AG09309 (cell line): ENCODE measurements at places on chromosomes 3 and 15.
A peak's percentile ranks its signal among the peaks of the same experiment; 100 is the strongest.

- no peak for DNase-seq
Measured at GRCh38 chr3:122936335-122936734, 91.2 kb downstream of the SEMA5B start.

DNA sequence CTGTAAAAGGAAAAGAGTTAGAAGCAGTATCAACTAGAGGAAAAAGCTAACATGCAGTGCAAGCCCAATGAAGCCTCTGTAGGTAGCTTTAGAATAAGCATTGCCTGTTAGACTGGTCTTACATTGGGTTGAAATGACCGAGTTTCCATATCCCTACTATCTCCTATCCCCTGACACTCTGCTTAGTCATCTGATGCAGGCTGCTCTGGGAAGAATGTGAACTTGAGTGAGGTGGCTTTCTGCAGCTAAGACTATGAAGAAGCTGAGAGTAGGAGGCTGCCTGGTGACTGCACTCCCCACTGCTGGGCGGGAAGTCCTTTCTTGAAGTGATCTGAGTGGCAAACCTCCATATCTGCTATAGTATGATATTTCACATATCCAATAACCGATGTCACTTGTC, 64.7 kb downstream of the OXSM start:
- DNase-seq = peak; percentile 16

DNA sequence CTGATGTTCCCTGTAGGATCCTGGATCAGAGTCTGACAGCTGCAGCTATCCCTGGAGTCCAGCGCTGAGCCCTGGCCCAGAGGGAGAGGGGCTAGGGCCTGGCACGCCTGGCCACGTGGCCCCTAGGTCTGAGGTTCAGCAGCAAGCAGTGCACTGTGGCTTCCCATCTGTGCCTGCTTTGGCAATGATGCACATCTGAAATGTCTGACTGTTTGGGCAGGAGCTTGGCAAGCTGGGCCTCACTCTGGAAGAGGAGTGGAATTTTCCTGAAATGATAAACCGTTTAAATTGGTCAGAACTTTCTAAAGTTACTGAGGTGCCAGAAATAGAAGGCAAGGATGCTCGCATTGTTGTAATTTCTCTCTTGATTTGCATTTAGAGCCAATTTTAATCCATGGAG, 48.8 kb upstream of the MRPS22 start:
- no peak for DNase-seq

DNA sequence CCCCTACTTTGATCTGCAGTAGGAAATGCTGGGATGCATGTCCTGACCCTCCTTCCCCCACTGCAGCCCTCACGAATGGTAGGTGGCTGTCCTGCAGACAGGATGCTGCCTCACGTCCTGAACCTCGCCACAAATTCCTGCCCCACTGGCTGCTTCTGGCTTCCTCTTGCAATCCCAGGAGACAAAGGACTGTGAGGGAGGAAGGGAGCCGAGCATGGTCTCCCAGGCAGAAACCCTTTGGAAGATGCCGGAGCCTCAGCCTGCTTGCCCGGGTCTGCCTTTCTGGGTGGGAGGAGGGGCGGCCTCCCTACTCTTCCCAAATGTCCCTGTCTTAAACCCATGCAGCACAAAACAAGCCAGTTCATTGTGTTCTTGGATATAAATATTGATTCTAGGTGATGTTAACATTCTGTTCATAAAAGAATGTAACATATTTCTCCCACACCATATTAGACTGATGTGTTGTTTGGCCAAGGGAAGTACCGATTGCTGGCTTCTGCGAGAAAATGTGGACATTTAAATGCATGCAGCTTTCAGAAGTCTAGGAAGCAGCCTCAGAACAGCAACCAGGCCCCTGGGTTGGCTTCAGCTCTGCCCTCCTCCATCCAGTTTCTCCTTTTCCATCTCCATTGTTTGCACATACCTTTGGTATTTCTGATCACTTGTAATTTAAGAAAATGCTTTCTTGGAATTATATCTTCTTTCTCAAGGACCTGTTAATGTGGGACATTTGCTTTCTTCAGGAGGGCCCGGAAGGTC, 75.3 kb downstream of the HMG20A start:
- DNase-seq = no peak

DNA sequence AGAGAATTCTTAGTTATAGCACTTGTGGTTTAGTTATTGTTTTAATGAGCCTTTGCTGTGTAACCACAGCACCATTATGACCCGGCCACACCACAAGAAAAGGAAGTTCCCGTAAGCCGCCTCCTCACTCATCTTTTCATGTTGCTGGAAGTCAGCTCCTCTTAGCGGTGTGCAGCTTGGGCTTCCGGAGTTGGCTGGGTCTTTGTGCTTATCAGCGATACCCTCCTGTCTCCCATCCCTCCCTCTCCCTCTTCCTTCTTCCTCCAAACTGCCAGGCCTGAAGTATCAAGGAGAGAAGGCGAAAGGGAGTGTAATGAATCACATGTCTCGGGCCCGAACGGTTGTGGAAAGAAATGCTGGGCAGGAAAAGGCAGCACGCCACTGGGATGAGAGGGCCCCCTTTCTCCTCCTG, 353.5 kb downstream of the MCTP2 start:
- DNase-seq = no peak

- no peak for DNase-seq
Measured at GRCh38 chr15:70880781-70881180, 11.5 kb downstream of the THAP10 start.

DNA sequence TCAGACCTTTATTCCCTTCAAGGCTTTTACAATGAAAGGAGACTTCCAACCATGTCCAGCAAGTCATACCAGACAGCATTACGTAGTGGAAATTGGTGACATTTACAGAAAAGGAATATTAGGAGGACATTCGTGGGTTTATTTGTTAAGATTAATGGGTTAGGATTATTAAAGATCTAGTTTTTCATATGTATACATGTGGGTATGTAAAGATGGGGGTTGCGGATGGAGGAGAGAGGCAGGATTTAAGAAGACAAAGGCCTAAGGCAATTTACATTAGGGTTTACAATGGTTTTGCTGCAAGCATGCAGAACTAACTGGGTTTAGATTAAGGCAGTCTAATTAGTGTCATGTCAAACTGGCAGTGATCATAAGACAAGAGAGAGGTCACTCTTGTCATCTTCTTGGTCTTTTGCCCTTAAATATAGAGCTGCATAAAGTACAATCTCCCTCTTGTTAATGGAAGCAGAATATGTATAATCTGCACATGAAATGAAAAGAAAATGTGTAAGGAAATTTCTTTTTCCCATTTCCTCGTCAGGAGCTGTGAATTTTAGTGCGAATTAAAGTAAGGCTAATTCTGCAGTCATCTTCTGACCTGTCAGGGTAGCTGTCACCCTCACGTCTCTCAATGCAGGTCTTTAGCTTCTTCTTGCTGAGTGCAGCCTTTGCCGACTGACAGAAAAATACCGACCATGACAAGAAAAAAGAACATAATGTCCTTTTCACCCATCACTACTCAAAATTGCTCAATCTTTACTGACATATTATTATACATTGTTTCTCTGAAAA, 258.9 kb upstream of the MEIS2 start:
- no peak for DNase-seq

DNA sequence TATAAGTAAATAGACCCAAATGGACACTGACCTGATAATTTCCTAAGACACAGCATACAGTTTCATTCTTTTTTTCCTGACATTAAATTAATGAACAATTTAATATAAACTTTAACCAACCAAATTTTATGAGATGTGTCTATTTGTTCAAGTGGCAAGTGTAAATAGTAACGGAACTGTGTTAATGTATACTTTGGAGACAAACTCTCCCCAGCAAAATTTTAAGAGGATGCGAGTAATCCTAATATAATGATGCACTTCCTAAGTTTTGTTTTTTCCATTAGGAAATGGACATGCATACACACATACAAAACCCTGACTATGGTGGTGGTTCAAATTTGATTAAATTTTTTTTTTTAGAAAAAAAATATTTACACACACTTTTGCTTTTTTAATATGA, 38.5 kb upstream of the MYH15 start:
- DNase-seq = no peak

DNA sequence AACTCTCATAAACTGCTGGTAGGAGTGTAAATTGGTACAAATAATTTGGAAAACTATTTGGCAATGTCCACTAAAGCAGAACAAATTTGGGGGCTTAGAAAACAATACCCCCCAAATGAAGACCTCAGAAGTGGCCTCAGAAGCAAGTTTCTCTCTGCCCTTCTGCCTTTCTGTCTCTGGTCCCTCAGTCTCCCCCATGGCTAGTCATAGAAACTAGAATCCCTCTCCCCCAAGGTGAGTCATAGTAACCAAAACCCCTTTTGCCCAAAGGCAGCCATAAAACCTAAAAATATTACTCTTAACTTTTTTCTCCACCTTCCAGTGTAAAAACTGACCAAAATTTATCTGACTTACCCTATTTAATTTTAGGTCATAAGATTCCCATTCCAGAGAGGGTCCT, 350.7 kb upstream of the LRRC3B start:
- no peak for DNase-seq

DNA sequence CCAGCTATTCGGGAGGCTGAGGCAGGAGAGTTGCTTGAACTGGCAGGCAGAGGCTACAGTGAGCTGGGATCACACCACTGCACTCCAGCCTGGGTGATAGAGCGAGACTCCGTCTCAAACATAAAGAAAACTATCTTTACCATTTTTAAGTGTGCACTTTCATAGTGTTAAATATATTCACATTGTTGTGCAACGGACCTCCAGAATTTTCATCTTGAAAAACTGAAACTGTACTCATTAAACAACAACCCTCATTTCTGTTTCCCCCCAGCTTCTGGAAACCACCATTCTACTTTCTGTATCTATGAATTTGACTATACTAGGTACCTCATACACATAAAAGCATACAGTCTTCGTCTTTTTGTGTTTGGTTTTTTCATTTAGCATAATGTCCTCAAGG, 375.1 kb downstream of the SHQ1 start:
- no peak for DNase-seq

DNA sequence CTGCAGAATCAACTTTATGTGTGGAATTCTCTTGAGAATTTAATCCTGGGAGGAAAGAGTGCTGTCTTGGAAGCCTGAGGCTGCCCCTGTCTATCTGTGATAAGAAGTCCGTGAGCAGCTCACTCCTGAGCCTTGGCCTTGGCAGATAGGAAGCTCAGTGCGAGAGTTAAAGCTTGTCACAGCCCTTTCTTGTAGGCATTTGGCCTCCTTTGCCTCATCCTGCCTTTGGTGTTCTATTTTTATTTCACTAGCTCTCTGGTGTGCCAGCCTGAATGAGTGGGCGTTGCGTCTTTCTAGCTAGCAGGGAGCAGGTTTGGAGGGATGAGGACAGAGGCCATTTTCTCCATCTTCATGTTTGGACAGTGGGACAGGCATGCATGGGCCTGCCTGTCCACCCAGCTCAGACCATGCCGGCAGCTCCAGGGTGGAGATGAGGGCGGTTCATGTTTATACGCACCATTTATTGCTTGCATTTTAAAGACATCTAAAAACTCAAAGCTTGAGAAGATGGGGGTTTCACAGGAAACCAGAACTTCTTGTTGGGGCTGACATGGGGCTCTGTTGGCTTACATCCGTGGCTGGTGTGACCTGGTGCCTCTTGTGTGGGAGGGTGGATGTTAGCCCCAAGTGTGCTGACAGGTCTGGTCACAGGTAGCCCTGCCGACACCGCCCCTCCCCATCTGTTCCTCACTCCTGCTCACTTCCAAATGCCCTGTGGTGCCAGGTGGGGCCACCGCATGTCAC, 29.8 kb downstream of the IRAK2 start:
- no peak for DNase-seq

GRCh38 chr15:39347453-39347852, 233.4 kb upstream of the THBS1 start:
- no peak for DNase-seq

- DNase-seq = no peak
Measured at GRCh38 chr3:88321363-88322050, 171.7 kb downstream of the C3orf38 start.

- no peak for DNase-seq
Measured at GRCh38 chr3:59262076-59262498, 212.3 kb upstream of the CFAP20DC start.

GRCh38 chr15:70060993-70061305, 36.8 kb downstream of the TLE3 start:
- no peak for DNase-seq

DNA sequence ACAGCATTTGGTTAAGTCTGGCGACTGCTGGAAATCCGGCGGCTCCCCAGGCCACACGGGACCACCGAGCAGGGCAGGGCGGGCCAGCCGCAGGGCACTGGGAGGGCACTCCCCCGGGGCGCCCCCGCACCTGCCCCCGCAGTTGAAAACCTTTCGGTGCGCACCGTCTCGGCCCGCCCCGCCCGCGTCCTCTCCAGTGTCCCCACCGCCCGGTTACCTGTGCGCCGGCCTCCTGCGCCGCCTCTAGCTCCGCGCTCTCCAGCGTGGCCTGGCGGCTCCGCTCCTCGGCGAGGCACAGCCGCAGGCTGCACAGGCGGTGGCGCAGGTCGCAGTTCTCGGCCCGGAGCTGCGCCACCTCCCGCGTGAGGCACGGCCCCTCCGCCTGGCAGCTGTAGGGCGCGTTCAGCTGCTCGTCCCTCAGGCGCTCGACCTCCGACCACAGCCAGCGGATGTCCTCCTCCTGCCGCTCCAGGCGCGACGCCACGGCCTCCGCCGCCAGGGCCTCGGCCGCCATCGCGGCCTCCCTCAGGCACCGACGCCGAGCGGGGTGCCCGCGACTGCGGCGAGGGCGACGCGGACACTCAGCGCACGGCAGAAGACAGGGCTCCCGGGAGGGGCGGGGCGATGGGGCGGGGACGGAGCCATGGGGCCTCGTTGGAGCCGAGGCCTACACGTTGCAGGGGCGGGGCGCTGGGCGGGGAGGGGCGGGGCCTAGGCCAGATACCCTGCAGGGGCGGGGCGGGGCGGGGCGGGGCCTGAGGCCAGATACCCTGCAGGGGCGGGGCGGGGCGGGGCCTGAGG, at the start of gene TARS3:
TSS of gene TARS3 (minus strand) at position 600 of the 801 bp plus-strand sequence. CDS start at position 514, 86 bp downstream.
- DNase-seq = peak; percentile 38

DNA sequence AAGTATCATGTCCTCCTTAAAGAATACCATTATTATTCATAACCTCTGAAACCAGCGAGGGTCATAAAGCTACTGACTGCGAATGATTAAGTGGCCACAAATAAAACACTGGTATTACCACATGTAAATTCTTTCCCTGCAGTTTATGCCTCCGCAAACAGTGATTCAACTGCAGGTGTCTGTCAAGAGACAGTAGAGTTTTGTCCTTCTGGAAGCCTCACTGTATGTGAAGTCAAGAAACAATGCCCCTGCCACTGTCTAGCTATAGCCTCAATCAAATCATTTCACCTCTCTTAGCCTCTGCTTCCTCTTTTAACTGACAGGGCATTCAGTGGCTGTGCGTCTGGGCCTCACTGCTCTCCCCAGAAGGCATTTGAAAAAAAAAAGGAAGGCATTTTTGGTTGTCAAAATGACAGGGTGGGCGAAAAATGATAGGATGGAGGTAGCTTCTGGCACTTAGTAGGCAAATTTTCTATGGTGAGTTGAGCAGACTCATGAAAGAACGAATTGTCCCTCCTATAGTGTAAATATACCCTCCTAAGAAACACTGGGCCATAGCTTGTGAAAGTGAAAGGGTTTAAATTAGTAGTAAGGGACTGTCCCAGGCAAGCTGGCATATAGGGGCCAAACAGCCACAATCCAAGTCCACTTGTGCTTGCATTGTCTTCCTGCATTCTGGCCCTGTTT, 66.7 kb downstream of the FILIP1L start:
- peak; percentile 80 for DNase-seq
